ENCODE measurements at places on chromosomes 4 and X.

GRCh38 chr4:105996845-105997244 is 101.6 kb downstream of the NPNT start:
- no peak for DNase-seq

GRCh38 chrX:39874202-39874816 is 223.4 kb downstream of the BCOR start:
- no peak for DNase-seq

- DNase-seq = no peak
These were observed 11.4 kb upstream of the SUPT20HL2 start for GRCh38 chrX:24325231-24325630.

GRCh38 chrX:10749113-10749512 is 128.7 kb upstream of the MID1 start:
- DNase-seq = no peak

- no peak for DNase-seq
These were observed 595 bp downstream of the MBNL3 start for GRCh38 chrX:132488180-132488705.

- no peak for DNase-seq
These were observed 10.2 kb upstream of the SFRP2 start for GRCh38 chr4:153798901-153799693.

DNA sequence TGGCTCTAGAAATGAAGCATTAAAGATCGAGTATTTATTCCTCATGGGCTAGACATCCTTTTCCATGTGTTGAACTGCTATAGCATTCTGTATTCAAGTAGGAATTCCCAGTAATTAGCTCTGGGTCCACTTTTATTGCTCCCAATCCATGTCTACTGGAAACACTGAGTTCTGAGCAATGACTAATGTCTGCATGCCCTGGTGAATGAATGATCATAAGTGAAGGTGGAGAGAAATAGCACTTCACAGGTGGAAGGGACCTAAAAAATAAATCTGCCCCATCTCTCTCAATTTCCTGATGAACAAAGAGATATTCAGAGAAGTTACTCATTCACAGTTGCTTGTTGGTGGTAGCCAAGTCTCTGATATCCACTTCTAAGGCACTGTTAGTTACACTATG is 34.6 kb upstream of the CXCL8 start:
- no peak for DNase-seq

- DNase-seq = no peak
These were observed 40.9 kb downstream of the GATB start for GRCh38 chr4:151719956-151720334.

GRCh38 chr4:188658958-188659522 is 519.8 kb downstream of the TRIML1 start:
- no peak for DNase-seq

GRCh38 chr4:55133951-55134350 is 8.6 kb upstream of the KDR start:
- DNase-seq = no peak

- DNase-seq = no peak
These were observed 178.3 kb downstream of the OPHN1 start for GRCh38 chrX:68254738-68255645.

- no peak for DNase-seq
These were observed 531.2 kb downstream of the GALNTL6 start for GRCh38 chr4:172344308-172344938.

GRCh38 chrX:152900937-152901445 is 3.1 kb downstream of the ZNF185 start:
- no peak for DNase-seq

DNA sequence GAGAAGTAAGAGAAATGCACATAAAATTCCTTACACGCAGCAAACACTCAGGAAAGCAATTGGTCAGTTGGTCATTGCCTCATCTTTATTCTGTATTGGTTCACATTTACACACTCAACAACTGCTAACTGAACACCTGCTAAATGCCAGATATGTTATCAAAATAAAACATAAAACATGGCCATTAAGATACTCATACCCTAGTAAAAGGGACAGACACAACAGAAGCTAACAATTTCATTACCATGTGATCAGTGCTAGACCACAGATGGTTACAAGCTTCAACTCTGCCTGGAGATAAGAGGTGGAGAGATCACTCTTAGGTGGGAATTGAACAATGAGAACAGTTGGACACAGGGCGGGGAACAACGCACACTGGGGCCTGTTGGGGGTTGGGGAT is 26.2 kb downstream of the TEC start:
- no peak for DNase-seq

GRCh38 chr4:159308566-159309340 is 205.9 kb downstream of the RAPGEF2 start:
- DNase-seq = no peak

DNA sequence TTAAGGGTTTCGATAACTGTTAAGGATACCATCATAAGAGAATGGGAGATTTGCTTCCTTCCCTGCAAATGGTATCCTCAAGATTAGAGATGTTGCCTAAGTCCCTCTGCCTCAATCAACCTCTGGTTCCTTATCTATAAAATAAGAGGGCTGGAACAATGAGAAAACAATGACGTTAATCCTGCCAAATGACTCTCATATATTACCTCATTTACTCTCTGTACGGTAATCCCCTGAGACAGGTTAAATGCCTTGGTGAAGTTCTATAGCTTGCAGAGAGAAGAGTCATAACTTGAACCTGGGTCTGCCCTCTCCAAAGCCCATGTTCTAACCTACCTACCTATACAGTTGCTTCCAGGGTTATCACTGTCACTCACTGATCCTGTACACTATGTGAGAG is 100.2 kb upstream of the OTUD4 start:
- DNase-seq = no peak

- no peak for DNase-seq
These were observed 34.7 kb downstream of the VSIG4 start for GRCh38 chrX:66004928-66005829.

DNA sequence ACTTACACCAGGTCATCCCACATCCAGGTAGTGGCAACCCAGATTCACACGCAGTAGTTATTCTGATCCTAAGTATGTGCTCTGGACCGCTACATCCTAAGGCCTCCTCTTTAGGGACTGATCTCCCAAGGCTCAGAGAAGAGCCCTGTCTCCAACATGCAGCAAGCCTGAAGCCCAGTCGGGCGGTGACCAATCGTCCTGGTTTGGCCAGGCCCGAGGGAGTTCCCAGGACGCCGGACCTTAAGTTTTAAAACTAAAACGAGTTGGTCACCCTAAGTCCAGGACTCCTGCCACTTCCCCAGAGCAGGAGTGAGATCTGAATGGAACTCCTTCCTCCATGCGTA is 385 bp downstream of the LYAR start:
- DNase-seq = no peak

DNA sequence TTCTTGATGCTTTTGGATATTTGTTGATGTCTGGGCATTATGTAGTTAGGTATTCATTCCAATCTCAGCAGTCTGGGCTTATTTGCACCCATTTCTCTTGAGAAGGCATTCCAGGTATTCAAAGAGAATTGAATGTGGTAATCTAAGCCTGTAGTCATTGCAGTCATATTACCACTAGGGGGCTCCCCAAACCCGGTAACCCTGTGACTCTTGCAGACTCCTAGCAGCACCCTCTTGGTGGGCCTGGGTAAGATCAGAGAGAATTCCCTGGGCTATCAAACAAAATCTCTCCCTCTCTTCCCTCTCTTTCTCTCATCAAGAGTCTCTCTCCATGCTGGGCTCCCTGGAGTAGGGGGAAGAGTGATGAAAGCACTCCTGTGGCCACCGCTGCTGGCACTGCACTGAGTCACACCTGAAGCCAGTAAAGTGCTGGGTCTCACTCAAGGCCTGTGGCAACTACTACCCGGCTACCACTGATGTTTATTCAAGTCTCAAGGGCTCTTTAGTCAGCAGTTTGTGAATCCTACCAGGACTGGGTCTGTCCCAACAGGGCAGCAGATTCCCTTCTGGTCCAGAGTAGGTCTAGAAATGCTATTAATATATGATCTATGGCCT is 187.7 kb upstream of the NUDT10 start:
- DNase-seq = no peak

DNA sequence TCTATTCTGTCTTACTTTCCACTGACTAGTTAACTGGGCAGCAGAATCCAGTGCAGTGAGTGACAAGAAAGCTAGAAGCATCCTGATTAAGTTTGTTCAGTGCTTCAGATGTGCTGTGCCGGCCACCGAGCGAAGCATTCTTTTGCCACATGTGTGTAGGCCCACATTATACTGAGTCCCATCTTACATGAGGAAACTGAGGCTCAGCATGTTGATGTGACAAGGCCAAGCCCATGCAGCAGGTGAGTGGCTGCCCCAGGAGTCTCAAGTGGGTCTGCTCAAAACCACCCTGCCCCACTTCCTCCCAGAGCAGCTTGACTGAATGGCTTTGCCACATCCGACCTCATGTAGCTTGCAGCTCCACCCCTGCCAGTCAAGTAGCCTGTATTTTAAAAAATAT is 50.5 kb downstream of the RHOH start:
- DNase-seq = no peak

GRCh38 chr4:110354460-110354859 is 121.5 kb upstream of the ENPEP start:
- DNase-seq = no peak

DNA sequence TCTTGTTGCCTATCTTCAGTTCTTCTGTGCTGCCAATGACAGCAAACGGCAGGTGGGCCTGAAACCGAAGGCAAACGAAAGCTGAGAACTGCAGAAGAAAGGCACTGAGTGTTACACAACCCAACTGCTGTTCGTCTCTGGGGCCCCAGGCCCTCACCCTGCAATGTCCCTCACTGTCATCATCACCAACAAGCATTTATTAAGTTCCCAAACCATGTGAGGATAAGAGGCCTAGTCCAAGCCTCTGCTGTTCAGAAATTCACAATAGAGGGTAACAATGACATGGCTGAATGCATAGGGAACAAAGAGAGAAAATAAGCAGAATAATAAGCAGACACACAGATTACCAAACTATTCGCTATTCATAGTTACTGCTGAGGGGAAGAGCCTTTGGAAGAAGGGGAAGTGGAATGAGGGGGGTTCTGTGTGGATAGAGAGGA is 34.5 kb upstream of the NKRF start:
- DNase-seq = no peak

DNA sequence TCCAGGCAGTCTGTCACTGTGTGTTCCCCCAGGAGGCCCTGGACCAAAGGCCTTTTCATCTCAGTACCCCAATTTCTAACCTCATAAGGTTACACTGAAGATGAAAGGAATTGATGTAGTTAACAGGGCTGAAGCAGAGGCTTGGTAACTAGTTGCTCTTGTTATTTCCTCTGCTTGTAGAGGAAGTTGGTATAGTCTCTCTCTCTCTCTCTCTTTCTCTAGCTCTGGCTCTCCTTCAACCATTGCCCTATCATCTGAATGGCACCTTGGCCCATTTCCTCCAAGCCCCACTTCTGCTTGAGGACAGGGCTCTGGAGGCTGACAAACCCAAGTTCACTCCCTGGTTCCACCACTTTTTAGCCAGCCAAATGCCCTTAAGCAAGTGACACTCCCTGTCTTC is 96.1 kb downstream of the MAMLD1 start:
- DNase-seq = no peak

DNA sequence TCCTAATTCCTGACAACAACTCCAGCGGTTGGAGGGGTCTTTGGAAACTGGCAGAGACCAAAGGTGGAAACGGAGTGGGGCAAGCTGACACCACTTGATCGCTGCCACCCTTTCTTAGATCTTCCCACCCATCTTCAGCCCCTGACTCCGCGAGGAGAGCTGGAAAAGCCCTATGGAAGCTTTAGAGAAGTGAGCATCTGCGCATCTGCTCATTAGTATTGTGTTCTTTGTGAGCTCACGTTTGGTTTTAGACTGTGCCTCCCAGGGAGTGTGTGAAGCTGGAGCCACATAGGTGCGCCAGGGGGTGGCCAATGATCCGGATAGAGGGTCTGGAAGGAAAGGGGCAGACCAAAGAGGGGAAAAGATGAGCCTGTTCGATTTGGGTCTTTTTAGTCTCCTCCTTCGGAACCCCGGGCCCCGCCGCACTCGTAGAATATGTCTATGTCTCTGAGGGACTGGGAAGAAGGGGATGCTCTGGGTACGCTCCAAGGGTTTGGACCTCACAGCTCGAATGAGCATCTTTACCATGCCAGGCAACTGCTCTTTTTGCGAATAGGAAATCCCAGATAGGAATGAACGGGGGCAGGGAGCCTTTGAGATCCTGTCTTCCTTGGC is 578 bp upstream of the DKK2 start:
- no peak for DNase-seq

GRCh38 chrX:10906866-10907265 is 204.3 kb upstream of the HCCS start:
- no peak for DNase-seq

GRCh38 chr4:55553441-55554201 is 6.9 kb upstream of the CLOCK start:
- DNase-seq = no peak

GRCh38 chr4:152807294-152807829 is 27.6 kb downstream of the ARFIP1 start:
- DNase-seq = no peak

- DNase-seq = no peak
These were observed 456.6 kb downstream of the MAGEB5 start for GRCh38 chrX:26672571-26672970.

- no peak for DNase-seq
These were observed 244.1 kb upstream of the EDNRA start for GRCh38 chr4:147236806-147237205.

GRCh38 chrX:7261672-7262332 is 113.8 kb upstream of the PUDP start:
- DNase-seq = no peak

- no peak for DNase-seq
These were observed 89.7 kb upstream of the NDP start for GRCh38 chrX:44062840-44063239.

DNA sequence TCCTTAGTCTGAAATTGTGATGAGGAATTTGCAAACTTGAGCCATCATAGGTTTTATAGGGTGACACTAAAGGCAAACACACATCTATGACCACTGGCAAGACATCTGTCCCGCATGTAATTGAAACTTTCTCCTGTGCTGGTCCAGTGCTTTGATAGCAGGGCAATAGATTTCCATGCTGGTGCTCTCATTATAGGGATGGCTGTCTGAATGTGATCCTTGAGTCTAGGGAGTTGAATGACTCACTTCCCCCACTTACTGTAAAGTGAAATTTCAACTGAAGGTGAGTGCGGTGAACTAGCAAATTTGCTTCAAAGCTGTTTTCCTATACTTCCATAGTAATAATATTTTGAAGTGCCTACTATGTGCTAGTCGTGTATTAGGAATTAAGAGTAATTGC is 1630.0 kb downstream of the STIM2 start:
- DNase-seq = no peak

DNA sequence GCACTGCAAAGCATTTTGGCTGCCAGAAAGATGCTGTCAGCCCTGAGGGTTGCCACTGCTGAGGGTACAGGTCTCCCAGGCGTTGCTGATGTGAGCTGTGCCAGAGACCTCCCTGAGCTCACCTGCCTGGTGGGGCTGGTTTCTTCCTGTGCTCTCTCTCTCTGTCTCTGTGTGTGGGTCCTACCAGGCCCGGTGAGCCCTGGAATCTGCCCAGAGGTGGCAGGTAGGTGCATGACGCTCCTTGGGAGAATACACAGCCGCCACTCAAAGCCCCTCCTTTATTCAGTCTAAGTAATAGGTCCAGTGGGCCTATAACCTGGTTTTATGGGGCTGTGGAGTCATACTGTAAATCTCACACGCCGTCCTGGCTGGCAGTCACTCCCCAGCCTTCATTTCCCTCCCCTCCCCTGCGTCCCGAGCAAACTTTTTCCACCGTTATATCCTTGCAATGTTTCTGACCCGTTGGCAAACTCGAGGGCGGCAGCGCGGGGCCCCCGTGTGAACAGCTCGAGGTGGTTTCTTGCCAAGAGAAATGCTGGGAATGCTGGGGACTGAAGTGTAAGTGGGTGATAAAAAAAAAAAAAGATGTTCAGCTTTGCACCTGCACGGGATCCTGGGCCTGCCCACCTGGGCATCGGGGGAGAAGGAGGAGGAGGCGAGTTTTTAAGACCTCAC is 245.9 kb downstream of the CRLF2 start:
- no peak for DNase-seq

Data from vagina (tissue), 2 donors.